ENCODE measurements at places on chromosomes 3 and 15. TPM values are rescaled to one million over a fixed set of nuclear protein-coding genes. Genes with fewer than 3 reads are reported as not detected.

SLC28A2 gene
- total RNA-seq = 0.08 TPM

PGBD4 gene
- total RNA-seq = 1.3 TPM

MRAS gene
- total RNA-seq = 36.2 TPM

RAD51 gene
- 20.6 TPM for total RNA-seq

RBP2 gene
- total RNA-seq = 2.5 TPM

ZFYVE19 gene
- 19.2 TPM for total RNA-seq

MASP1 gene
- 9.3 TPM for total RNA-seq

MYH15 gene
- total RNA-seq = 0.09 TPM

ABI3BP gene
- total RNA-seq = not detected

KCNAB1 gene
- not detected for total RNA-seq

STRC gene
- 0.07 TPM for total RNA-seq

CCDC14 gene
- 21.1 TPM for total RNA-seq

OR5K2 gene
- not detected for total RNA-seq

ZCWPW2 gene
- 0.53 TPM for total RNA-seq

SNTN gene
- total RNA-seq = not detected

AADACL2 gene
- total RNA-seq = not detected

PAK6 gene
- 0.07 TPM for total RNA-seq

P2RY13 gene
- total RNA-seq = not detected

NAALADL2 gene
- total RNA-seq = 0.34 TPM

TMOD2 gene
- 0.02 TPM for total RNA-seq

XCR1 gene
- total RNA-seq = not detected

Data from HepG2 (cell line).